NCI-H2227 treated with DMSO at 0.1 percent for 48 hours (cell line): ENCODE measurements at places on chromosomes 3 and 15.

- no peak for DNase-seq
Measured at GRCh38 chr15:62099094-62099601, 32.4 kb downstream of the C2CD4A start.

GRCh38 chr3:136694321-136694720 lies 57.9 kb downstream of the STAG1 start:
- DNase-seq: no peak

DNA sequence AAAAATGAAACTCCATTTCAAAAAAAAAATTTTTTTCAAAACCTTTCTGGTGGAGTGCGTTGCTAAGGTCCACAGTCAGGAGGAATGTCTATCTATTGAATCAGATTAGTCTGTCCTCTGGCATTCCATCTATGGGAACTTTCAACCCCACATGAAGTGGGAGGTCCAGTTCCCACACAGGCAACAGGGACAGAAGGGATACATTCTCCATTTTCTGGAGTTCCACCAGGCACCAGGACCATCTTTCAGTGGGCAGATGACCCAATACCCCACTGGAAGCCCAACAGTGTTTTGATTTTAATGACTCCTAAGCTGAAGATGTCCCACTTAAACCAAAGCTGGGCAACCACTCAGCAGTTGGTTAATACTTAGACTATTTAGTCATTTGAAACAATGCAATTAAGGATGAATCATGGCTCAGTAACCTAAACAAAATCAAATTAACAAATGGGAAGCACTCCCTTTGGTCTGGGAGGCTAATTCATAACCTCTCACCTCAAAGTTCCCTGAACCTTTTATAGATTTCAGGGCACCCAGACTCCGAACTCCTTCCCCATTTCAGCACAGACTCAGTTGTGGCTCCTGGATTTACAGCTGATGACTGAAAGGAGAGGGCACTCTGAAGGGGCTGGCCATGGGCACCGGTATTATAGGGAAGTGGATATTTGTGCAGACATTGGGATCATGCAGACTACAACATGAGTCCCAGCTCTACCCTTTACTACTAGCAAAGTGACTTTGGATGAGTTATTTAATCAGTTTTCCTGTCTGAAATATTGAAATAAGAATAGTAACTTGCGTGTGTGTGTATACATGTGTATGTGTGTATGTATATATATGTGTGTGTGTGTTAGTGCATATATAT lies 264.3 kb upstream of the LRTM1 start:
- DNase-seq: no peak

GRCh38 chr15:47486040-47486439 lies 231.3 kb upstream of the SEMA6D start:
- no peak for DNase-seq

- DNase-seq: no peak
Measured at GRCh38 chr3:173843060-173843459, 445.5 kb downstream of the NLGN1 start.

GRCh38 chr3:112128843-112129727 lies 4.0 kb downstream of the GCSAM start:
- no peak for DNase-seq

DNA sequence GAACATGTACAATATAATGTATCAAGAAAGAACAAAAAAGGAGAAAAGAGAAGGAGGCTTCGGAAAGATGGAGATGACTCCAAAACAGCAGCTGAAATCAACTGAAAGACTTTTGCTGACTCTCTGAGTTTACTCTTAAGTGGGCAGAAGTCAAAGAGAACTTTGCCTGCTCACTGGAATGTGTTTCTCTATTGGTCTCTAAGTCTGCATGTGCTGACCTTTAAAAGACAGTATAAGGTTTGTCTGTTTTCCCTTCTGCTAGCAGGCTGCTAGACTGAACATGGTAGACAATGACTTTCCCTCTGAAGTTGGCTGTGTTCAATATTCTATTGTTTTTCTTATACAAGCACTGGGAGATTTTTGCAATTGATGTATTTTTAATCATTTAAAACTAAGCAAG lies 7.2 kb upstream of the MAP4 start:
- no peak for DNase-seq

GRCh38 chr3:50160561-50160983 lies 5.4 kb downstream of the SEMA3F start:
- DNase-seq: no peak

- DNase-seq: no peak
Measured at GRCh38 chr3:194001728-194002459, 134.1 kb upstream of the HES1 start.

- DNase-seq: no peak
Measured at GRCh38 chr15:93243573-93243972, 154.6 kb upstream of the RGMA start.

GRCh38 chr3:69199942-69200341 lies 77.5 kb upstream of the LMOD3 start:
- DNase-seq: no peak

DNA sequence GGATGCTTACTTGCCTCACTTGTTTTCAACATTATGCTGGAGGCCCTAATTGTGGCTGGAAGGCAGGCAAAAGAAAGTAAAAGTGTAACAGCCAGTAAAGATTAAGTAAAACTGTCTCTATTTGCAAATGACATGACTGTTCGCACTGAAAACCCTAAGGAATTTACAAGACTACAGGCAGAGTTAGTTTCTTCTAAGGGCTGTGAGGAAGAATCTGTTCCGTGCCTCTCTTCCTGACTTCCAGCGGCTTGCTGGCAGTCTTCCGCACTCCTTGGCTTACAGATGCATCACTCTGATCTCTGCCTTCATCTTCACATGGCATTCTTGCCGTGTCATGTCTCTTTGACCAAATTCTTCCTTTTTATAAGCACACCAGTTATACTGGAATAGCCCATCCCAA lies 86.1 kb downstream of the DLG1 start:
- DNase-seq: no peak

GRCh38 chr3:29525254-29525881 lies 244.5 kb downstream of the RBMS3 start:
- DNase-seq: peak; percentile 88

- no peak for DNase-seq
Measured at GRCh38 chr15:101024073-101024695, 105.0 kb downstream of the LRRK1 start.

- no peak for DNase-seq
Measured at GRCh38 chr3:105145511-105145910, 221.2 kb upstream of the ALCAM start.

DNA sequence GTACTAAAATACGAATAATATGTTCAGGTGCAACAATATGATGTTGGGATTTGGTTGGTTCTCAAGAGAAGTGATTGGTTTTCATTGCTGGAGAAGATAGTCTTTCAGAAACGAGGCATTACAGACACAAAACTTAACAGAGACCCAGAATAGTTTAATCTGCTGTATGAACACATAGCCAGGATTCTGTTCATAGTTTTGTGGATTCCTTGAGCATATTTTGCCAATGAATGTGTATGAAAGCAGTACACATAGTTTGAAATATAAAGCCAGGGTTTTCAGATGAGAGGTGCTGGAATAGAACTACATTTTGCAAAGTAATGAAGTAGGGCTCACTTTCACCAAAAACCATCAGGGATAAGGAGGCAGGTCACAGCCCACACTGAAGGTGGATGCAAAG lies 5.7 kb upstream of the MCTP2 start:
- no peak for DNase-seq

GRCh38 chr3:97232393-97233034 lies 418.1 kb downstream of the EPHA6 start:
- no peak for DNase-seq

- peak; percentile 36 for DNase-seq
Measured at GRCh38 chr15:66440501-66440900, 53.8 kb downstream of the MAP2K1 start.

DNA sequence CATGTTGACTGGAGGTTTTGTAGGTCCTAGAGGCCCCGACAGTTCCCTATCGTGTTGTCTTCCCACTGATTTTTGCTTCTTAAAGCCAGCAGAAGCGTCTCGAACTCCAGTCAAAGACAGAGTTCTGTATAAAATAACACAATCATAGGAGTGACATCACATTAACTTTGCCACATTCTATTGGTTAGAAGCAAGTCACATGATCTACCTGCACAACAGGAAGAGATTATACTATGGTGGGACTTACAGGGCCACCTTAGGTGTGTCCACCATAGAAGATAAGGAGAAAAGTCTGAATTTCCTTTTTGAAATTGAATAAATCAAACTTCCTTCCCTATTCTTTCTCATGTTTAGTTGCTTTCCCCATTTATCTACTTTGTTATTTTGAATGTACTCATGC lies 365.5 kb downstream of the GRM7 start:
- no peak for DNase-seq

DNA sequence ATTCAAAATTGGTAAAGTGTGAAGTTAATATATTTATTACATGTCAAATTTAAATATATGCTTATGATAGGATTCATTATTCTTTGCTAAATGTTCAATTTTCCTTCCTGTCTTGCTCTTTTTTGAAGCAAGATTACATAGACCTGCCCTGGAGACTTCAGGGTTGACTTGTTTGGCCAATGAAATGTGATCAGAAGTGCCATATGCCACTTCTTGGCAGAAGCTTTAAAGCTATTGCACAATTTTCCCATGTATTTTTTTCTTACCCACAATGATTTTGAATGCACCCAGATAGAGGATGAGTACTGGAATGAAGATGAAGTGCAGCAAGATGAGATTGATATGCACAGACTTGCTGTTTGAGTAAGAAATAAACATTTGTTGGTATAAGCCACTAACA lies 406.3 kb upstream of the BCHE start:
- no peak for DNase-seq

GRCh38 chr3:74039105-74039504 lies 414.4 kb upstream of the PDZRN3 start:
- no peak for DNase-seq

DNA sequence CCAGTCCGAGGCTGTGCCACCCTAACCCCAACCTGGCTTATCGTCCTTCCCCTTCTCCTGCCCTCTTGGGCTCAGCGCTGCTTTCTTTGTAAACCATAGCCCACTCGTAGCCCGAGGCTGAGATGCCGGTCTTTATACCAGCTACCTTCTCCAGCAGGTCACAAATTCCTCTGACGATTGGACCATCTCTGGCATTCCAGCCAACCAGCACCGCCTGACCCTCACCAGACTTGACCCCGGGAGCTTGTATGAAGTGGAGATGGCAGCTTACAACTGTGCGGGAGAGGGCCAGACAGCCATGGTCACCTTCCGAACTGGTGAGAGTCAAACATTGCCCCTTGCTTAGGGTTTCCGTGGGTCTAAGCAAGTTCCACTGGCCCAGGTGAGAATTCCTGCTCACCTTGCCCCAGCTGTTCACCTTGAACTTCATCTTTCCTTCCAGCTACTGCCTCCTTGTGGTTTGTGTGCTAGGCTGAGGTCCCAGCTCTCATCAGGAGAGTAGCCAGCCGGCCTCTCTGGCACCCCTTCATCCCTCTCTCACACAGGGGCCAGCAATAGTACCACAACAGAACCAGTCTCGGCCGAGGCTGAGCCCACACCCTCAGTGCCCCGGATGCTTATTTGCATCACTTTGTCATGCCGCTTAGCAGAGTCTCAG lies 66.7 kb downstream of the BOC start:
- DNase-seq: no peak

DNA sequence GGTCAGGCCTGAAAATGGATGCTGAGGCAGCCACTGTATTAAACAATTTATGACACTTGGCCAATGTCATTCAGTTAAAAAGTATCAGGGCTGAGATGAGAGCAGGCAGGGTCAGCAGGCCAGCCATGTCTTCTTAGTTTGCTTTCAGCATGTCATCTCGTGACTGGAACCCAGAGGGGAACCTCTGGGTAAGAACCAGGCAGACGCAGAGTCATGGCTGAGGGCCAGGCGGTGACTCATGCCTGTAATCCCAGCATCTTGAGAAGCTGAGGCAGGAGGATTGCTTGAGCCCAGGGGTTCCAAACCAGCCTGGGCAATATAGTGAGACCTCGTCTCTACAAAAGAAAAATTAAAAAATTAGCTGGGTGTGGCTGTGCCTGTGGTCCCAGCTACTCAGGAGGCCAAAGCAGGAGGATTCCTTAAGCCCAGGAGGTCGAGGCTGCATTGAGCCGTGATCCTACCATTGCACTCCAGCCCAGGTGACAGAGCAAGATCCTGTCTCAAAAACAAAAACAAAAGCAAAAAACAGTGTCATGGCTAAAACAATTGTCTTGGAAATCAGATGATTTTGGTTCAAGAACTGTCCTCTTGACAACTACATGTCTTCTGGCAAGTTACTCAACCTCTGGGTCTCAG lies 11.7 kb downstream of the BCL2L10 start:
- no peak for DNase-seq

DNA sequence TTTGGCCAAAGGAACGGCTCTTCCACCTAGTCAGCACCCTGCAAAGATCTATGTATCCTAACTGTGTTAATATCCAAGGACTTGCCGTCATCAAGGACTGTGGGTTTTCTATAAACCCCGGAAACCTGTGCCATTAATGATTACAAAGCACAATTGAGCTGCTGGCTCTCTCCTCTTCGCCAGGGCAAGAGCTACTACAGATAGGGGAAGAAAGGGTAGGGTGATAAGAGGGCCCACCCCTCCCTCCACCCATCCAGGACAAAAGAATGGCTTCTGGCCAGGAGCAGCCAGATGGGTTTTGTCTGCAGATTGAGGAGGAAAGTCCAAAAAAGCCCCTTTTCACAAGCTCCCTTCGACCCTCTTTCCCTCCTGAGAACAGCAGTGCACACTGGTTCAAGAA lies 9.9 kb downstream of the RFT1 start:
- DNase-seq: no peak

GRCh38 chr3:71872256-71872655 lies 87.3 kb upstream of the PROK2 start:
- no peak for DNase-seq

DNA sequence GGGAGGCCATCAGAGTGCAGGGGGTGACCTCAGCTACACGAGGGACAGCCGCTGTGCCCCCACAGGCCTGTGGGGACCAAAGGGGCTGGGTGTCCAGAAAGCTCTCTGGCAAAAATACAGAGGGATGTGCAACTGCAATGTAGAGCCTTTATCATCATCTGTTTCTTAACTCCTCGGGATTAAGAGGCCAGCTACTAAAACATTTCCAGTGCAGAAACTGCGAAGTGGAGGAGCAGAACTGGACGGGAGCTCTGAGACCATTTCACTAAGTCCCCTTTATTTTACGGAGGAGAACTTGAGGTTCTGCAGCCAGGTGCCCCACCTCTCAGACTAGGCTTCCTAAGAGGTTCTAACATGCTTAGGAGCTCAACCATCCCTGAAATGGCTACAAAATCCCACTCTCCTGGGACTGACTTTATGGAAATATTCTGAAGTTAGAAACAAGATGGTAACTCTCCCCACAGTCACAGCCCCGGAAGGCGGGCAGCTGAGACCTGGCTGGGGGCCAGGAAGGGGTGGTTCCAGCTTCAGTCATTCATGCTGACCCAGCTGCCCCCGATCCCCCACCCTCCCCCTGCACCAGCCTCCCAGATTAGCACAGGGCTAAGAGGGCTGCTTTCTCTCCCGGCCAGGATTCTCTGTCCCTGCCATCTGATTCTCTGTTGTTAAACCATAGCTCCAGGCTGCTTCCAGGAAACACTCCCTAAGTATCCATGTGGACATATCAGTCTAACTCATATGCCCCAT lies 40.3 kb downstream of the UMPS start:
- peak; percentile 29 for DNase-seq

DNA sequence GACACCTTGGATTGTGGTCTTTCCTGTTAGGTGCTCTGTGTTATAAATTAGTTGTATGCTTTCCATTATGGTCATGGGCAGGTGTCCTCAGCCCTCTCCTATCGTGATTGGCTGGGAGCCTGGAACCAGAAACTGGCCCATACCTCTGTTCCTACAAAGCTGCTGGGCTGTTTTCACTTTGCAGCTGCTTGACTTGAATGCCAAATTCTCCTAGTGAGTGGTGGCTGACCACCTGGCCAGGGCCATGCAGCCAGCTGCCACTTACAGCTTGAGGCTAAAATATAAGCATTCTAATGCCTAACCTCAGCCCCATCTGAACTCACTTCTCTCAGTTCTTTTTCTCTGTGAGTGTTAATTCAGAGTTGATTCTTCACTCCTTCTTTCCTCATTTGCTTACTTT lies 239.3 kb upstream of the GBE1 start:
- no peak for DNase-seq
